ENCODE measurements at places on chromosomes 5 and 9.

GRCh38 chr9:89667726-89668125, 62.9 kb downstream of the GADD45G start:
- DNase-seq = no peak

DNA sequence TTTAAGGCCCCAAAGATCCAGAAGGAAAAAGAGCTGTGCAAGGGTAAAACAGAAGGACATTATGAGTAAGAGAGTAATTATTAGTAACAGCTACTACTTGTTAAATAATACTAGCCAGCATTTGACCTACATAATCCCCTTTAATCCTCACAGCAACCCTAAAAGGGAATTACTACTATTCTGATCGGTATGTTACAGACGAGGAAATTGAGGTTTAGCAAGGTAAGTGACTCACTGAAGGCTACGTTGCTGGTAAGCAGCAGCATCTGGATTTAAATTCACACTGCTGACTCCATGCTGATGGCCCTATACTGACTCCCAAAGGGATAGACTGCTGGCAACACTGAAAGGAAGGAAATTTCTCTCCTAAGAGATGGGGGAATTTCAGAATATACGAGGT, 3.7 kb upstream of the FSD1L start:
- DNase-seq = no peak

DNA sequence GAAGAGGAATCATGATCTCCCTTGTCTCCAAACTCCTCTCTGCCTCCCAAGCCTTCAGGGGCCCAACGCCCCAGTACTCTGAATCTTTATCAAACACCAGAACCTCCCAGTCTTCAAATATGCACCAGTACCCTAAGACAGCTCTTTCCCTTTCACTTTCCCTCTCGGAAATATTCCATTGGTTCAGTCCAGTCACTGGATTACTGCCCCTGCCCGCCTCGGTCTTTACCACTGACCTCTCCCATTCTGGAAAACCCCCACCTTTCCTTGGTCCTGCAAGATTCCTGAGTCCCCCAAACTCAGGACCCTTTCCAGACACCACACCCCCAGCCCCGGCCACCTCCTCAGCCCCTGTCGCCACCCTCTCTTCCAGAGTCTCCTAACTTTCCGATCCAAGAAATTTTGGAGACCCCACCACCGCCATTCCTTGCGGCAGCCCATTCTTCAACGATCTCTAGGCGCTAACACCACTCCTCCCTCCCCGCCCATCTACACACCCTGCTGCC, 674 bp downstream of the C5orf15 start:
- no peak for DNase-seq

DNA sequence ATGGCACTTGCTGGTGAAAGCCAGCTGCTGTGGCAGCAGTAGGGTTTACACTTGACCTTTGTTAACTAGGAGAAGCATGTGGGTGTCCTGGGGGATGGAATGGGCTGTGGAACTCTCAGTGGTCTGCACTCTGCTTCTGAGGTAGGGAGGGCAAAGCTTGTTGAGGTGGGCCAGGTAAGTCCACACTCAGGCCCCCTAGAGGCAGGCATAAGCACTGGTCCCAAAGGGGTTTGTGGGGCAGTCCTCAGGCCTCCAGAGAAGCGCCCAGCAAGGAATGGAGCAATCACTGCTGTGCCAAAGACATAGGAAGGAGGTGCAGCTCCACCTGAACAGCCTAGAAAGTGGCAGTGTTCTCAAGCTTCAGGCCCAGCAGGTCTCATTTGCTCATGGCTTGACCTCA, 34.7 kb downstream of the INSL4 start:
- no peak for DNase-seq

- no peak for DNase-seq
Measured at GRCh38 chr9:29945012-29945411, 2371.7 kb upstream of the C9orf72 start.

DNA sequence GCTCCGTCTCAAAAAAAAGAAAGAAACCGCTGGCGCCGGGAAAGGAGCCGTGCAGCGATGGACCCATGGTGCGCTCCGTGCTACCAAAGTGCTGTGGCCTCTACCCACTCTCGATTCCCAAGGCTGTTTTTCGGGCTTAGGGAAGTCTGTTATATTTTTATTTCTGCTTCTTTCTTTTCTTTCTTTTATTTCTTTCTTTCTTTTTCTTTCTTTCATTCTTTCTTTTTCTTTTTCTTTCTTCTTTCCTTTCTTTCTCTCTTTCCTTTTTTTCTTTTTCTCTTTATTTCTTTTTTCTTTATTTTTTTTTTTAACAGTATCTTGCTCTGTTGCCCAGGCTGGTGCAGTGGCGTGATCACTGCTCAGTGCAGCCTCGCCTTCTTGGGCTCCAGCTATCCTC, 87.5 kb downstream of the ANXA2R start:
- no peak for DNase-seq

- DNase-seq = no peak
Measured at GRCh38 chr5:132556153-132556762, 519 bp upstream of the RAD50 start.

All from liver (tissue), 10 donors.